ENCODE measurements at places on chromosomes 1 and 21. TPM values are rescaled to one million over a fixed set of nuclear protein-coding genes. Genes with fewer than 3 reads are reported as not detected.
A peak's percentile ranks its signal among the peaks of the same experiment; 100 is the strongest.

TAS1R1 gene
- total RNA-seq = not detected

HSPG2 gene
- 28.7 TPM for total RNA-seq

HEYL gene
- under 0.01 TPM for total RNA-seq

OR2M3 gene
- total RNA-seq = not detected

TNNI3K gene
- 1.3 TPM for total RNA-seq

- peak; percentile 100 for DNase-seq
These were observed 145.0 kb downstream of the RASAL2 start for GRCh38 chr1:178238722-178239510.

DNA sequence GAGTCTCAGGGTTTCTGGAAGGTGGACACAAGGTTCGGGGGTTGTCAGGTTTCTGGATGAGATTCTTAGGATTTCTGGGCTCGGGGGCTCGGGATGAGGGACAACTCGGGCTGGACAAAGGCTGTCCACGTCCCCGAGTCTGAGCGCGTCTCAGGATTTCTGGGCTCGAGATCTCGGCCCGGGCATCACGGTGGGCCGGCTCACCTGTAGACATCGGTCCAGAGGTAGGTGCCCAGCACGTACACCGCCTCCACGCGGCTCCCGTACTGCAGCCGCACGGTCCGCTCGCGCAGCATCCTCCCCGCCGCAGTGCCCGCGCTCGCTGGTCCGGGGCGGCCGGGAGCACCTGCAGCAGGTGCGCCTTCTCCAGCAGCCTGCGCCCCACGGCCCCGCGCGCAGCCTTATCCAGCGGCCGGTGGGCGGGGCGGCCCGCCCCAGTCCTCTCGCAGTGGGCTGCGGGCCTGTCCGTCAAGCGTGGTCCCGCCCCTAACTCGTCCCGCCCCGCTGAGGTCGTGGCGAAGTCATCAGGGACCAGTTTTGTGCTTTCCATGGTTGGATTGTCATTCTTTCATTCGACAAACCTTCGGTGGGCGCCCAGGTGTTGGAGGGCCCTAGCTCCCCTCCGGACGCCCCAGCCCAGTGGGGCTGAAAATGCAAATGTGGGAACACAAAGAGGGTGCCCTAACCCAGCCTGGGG, at the start of gene PADI2:
TSS of gene PADI2 (minus strand) at position 376 of the 697 bp plus-strand sequence. CDS start at position 296, 80 bp downstream.
- peak; percentile 38 for DNase-seq

DNA sequence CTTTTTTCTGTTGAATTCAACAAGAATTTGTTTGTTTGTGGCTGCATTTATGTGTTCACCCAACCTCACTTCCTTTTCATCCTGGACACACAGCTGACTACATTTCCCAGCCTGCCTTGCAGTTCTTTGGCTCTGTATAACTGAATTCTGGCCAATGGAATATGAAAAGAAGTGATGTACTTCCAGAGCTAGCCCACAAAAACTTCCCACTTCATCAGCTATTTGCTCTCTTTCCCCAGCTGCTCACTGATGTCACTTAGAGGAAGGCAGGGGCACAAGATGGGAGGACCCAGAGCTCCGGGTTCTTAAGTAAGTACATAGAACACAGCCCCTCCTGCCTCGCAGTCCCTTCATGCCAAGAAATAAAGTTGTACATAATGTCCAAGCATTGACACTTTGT, 235.0 kb upstream of the FGGY start:
- DNase-seq = peak; percentile 89

- DNase-seq = no peak
These were observed 16.1 kb downstream of the SLC30A7 start for GRCh38 chr1:100912019-100912418.

DNA sequence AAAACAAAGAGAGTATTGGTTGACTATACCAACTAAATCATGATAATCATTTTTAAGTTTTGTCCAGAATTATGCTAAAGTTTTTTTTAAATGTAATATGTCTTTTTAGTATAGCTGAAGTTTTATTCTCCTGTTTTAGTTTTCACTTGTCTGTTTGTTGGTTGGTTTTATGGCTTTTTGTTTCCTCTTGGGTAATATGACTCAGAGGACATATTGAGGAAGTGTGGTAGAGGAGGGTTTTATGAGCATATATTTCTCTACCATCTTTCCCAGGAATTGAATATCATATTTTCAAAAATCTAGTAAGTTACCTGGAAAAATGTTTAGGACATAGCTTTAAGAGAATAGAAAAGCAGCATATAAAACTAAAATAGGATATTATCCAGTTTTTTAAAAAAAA, 68.6 kb upstream of the MCOLN3 start:
- peak; percentile 7 for DNase-seq

DNA sequence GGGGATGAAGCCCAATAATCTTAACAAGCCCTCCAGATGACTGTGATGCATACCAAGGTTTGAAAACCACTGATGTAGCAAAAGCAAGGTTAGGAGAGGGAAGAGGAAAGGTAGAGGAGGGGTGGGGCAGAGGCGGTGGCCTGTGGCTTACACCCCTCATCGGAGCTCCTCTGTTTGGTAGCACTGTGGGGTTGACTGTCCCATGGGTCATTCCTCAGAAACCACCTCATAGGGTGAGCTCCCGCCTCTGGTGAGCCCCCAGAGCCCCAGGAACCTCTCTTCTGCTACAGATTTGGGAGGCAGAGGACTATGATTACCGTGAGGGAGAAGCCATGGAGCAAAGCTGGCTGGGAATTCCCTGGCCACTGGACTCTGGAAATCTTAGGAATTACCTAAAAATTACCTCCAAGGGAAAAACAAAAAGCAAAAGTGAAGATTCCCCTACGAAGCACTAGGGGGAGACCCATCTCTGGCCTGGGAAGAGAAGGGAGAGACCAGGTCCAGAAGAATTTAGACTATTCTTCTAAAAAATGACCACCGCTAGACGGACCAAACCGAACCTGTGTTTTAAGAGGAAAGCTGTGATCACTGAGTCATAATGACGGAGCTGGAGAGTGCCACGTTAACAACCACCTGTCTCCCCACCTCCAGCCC, 1.5 kb upstream of the RASSF5 start:
- DNase-seq = no peak

DNA sequence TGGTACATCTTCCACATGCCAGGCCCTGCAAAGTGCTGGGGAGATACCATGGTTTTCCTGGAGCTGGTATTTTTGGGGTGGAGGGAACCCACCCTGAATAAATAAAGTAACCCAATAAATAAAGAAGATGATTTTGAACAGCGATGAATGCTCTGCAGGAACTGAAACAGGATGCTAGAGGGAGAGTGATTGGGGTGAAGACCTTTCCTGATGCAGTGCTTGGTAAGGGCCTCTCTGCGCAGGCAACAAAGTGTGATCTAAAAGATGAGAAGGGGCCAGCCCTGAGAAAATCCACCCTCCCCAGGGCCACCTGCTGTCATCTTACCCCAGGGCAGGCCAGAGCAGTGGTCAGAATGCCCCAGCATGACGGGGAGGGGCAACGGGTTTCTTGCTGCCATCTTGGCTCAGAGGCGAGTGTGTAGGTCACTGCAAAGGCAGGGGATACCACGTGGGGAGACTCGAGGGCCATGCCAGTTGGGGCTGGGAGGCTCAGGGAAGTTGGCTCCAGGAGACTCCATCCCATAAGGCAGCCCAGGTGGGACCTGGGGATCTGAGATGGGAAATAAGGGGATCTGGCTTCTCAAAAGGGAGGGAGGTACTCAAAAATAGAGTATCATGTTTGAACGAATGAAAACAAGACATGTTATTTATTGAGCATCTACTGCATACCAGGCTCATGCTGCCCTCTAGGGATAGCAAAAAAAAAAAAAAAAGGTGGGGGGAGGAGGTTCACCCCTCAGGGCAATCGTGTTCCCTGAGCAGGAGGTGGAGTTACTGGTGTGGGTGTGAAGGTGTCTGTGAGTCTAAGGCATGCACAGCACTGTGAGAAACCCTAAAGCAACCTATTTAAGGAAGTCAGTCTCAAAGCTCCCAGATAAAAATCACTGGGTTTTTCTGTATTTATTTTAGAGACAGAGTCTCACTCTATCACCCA, 2.8 kb downstream of the SRARP start:
- peak; percentile 79 for DNase-seq

DNA sequence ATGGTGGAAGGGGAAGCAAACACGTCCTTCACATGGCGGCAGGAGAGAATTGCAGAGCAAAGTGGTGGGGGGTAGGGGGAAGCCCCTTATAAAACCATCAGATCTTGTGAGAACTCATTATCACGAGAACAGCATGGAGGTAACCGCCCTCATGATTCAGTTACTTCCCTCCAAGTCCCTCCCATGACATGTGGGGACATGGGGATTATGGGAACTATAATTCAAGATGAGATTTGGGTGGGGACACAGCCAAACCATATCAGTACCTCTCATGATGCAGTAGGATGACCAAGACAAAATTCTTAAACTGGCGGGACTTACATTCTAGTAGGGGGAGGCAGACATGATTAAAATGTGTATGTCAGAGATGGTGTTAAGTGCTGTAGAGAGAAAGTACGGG, 38.8 kb downstream of the WNT4 start:
- no peak for DNase-seq

DNA sequence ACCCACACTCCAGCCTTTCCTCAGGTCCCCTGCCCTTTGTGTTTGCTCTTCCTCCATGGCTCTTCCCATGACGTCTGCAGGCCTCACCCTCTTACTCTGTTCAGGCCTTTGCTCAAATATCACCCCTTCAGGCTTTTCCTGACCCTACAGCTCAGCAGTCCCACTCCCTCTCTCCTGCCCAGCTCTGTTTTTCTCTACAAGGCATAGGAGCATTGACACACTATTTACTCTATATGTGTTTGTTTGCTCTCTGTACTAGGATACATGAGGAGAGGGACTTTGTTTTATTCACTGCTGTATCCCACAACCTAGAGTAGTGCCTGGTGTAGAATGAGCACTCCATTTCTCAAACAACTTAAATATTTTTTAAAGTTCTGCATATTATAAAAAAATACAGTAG, 107.4 kb upstream of the COA6 start:
- no peak for DNase-seq

GRCh38 chr1:79215311-79215710, 208.8 kb upstream of the ADGRL4 start:
- peak; percentile 64 for DNase-seq

- DNase-seq = no peak
These were observed 315.2 kb upstream of the BRINP3 start for GRCh38 chr1:190792873-190793272.

- peak; percentile 20 for DNase-seq
These were observed 646 bp upstream of the RRP15 start for GRCh38 chr1:218284377-218284916.

- DNase-seq = peak; percentile 38
These were observed 32.1 kb upstream of the PDE9A start for GRCh38 chr21:42621166-42621818.

DNA sequence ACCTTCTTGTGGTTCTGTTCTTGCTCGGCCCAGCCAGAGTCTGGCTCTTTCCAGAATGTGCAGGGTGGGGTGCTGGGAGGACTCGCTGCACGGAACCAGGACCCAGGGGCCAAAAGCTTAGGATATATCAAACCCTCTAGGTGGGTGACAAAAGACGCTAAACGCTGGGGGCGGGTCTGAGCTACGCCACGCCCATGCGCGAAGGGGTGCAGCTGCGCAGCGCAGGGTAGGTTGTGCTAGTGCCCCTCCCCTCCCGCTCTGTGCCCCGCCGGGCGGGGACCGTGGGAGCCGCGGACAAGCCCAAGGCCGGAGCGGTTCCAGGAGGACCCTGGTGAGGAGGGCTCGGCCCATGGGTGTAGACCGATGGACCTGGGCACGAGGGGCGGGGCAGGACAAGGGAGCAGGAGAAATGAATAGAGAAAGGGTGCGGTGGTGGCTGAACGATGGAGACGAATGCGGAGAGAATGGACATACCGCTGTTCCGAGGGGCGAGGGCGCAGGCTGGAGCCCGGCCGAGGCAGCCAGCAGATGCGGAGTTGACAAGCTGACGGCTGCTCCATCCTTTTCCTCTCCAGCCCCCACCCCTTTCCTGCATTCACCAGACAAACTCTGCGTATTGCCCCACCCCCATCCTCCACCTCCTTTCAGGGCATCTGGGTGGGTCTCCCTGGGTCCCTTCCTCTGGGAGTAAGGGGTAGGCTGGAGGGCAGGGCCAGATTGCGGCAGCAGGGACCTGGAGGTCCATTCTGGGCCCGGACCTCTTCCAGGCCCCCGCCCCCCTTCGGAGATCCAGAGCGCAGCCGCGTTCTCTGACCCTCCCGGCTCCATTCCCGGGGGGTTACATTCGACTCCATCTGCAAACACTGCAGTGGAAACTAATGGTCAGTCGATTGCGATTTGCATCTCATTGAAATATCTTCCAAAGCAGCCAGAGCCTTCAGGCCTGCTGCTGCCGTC, at the start of gene RUSC1:
TSS of gene RUSC1 (plus strand) at position 234 of the 957 bp plus-strand sequence. CDS start 880 bp downstream, outside the sequence.
- DNase-seq = peak; percentile 58

DNA sequence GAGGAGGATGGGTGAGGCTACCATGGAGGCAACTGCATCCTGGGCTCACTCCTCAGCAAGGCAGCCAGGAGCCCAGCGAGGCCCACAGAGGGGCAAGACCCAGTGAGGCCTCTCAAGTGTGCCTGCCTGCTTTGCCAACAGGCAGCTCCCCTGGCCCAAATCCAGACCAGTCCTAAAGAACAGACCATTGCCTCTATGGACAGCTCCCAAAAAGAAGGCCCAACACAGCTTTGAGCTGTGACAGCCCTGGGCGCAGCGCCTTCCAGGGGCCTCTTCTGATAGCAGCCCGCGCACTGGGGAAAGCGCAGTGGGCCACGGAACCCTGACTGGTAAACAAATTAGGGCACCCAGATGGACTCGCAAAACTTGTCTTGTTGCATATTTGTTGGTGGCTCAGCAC, 25.5 kb downstream of the C1orf198 start:
- no peak for DNase-seq

- no peak for DNase-seq
These were observed 23.4 kb upstream of the TSPAN2 start for GRCh38 chr1:115112496-115113375.

DNA sequence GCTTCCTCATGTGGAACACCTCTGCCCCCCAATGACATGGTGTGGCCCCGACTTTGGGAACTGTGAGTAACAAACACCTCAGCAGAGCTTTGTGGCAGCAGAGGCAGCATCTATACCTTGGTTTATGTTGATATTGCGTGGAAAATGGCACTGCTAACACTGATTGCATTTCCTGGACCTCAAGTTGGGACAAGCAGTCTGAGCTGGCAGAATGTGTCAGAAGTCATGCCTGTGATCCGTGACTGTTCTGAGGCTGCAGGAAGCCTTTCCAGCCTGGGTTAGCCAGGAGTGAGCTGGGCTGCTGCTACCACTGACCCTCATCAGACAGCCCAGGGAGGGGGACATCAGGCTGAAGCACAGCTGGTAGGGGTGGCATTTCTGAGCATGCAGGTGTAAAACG, 268.5 kb downstream of the KCNJ6 start:
- DNase-seq = peak; percentile 98

Measured in bronchial epithelial cell (primary cell).